ENCODE measurements at places on chromosomes 7 and 10. TPM values are rescaled to one million over a fixed set of nuclear protein-coding genes. Genes with fewer than 3 reads are reported as not detected.

ANXA8L1 gene
- not detected for total RNA-seq

HABP2 gene
- not detected for total RNA-seq

PCDH15 gene
- 0.61 TPM for total RNA-seq

TCF7L2 gene
- 71.1 TPM for total RNA-seq

RPS24 gene
- 1,949 TPM for total RNA-seq

MMP21 gene
- total RNA-seq: not detected

FLNC gene
- total RNA-seq: 12.5 TPM

GRCh38 chr7:135817583-135817982, 69.0 kb upstream of the FAM180A start:
- no peaks in the 10 kb centered on the region for H3K27me3 ChIP-seq
- DNase-seq: no peak
- 0 out of 2 replicates have a peak, but pooled peaks cover 3% of the 10 kb centered on the region for H3K4me1 ChIP-seq
- no peaks in the 10 kb centered on the region for H3K36me3 ChIP-seq
- H3K27ac ChIP-seq: no peak overlapping the region
- no peak overlapping the region for H3K4me3 ChIP-seq

DNA sequence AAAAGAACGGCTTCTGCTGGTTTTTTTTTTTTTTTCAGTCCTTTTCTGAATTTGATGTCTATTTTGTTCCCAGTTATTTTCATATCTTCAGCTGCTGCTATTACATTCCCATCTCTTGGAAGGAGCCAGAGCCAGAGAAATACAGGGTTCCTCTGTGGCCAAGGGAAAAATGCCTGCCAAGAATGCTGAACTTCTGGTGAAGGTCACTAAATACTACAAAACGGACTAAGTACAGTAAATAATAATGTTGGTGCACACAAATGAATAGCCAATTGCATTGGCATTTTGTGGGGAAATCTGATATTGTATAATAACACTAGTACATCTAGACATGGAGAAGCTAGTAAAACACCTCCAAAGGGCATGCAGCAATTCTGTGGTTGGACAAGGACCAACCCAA, 56.3 kb upstream of the ZEB1 start:
- H3K27ac ChIP-seq: no peak overlapping the region
- H3K27me3 ChIP-seq: no peaks in the 10 kb centered on the region
- DNase-seq: no peak
- H3K4me1 ChIP-seq: no peaks in the 10 kb centered on the region
- no peak overlapping the region for H3K4me3 ChIP-seq

DNA sequence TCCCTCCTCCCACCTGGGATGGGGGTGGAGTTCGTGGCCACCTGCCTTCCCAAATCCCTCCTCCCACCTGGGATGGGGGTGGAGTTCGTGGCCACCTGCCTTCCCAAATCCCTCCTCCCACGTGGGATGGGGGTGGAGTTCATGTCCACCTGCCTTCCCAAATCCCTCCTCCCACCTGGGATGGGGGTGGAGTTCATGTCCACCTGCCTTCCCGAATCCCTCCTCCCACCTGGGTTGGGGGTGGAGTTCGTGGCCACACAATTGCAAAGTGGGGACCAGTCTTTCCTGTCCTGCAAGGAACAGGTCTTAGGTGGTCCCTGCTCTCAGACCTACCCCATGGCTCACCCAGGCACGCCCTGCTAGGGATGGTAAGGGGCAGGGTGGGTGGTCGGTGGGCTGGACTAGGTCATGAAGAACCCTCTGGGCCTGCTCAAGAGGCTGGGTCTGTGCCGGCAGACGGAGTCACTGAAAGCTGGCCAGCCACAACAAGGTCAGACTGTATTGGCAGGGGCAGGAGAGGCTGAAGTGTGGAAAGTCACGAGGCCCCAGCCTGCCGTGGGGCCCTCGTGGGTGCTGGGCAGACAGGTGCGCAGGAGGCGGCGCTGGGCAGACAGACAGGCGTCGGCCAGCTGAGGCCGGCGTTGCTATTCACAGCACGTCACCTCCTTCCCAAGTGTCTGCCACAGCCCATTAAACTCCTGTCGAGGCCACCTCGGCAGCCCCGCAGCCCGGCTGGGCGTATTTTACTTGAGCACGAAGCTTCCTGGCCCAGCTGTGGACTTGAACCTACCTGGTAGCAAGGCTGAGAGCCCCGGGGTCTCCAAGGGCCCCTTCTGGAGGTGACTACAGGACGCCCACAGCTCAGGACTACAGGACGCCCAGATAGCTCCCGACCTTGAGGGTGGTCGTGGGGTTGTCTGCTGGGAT, 4.1 kb downstream of the KNDC1 start:
- H3K4me1 ChIP-seq: no peaks in the 10 kb centered on the region
- peak; percentile 89 for DNase-seq
- H3K27me3 ChIP-seq: no peaks in the 10 kb centered on the region

DNA sequence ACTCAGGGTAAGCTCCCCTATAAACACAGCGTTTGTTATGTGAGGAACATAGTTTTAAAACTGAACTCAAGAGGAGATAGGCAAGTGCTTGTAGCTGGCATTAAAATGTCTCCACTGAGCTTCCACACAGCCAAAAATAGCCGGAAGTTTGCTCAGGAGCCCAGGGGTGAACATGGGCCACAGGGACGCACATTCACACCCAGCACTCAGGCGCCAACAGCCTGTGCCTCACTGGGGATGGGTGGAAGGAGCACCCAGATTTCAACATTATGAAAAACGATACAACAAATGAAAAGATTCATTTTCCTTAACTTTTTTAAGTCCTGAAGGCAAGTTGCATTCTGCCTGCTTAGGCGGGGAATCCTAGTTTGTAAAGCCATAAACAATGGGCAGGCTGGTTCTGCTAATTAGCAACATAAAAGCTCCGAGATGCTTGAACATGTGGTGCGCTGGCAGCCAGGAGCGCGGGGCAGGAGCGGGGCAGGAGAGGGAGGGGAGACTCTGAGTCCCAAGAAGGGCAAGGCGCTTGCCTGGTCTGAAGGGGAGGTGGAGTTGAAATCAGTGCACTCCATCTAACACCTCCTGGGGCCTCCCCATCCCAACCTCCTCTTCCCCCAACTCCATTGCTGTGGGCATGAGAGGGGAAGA, 235.9 kb downstream of the COBL start:
- H3K4me3 ChIP-seq: no peak overlapping the region
- peaks cover 29% of the 10 kb centered on the region for H3K36me3 ChIP-seq
- no peaks in the 10 kb centered on the region for H3K27me3 ChIP-seq
- DNase-seq: peak; percentile 94
- peaks cover 13% of the 10 kb centered on the region for H3K4me1 ChIP-seq
- peak overlapping the region; percentile 84 for H3K27ac ChIP-seq

GRCh38 chr7:100691676-100692577, 2.1 kb downstream of the GIGYF1 start:
- no peak overlapping the region for H3K27ac ChIP-seq
- peaks cover 36% of the 10 kb centered on the region for H3K36me3 ChIP-seq
- no peaks in the 10 kb centered on the region for H3K27me3 ChIP-seq
- DNase-seq: peak; percentile 89
- H3K4me3 ChIP-seq: peak overlapping the region; percentile 97

DNA sequence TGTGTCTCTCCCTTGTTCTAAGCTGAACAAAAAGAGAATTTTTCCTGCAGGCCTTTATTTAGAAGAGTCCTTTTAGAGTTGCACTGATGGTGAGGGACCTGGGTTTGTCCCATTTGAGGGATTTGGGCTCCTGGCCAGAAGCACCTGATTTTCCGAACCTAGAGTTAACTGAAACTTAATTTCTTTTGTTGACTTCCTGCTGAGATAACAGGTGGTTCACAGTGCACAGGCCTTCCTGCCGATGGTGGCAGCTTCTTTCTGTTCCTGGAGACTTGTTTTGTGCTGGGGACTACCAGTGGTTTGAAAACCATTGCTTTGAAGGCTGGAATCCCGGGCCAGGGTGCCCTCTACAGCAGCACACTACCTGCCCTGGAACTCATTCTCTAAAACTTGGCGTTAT, 99.2 kb downstream of the SUGCT start:
- no peak overlapping the region for H3K4me3 ChIP-seq
- H3K27me3 ChIP-seq: no peaks in the 10 kb centered on the region
- no peaks in the 10 kb centered on the region for H3K4me1 ChIP-seq
- no peaks in the 10 kb centered on the region for H3K36me3 ChIP-seq
- no peak overlapping the region for H3K27ac ChIP-seq

DNA sequence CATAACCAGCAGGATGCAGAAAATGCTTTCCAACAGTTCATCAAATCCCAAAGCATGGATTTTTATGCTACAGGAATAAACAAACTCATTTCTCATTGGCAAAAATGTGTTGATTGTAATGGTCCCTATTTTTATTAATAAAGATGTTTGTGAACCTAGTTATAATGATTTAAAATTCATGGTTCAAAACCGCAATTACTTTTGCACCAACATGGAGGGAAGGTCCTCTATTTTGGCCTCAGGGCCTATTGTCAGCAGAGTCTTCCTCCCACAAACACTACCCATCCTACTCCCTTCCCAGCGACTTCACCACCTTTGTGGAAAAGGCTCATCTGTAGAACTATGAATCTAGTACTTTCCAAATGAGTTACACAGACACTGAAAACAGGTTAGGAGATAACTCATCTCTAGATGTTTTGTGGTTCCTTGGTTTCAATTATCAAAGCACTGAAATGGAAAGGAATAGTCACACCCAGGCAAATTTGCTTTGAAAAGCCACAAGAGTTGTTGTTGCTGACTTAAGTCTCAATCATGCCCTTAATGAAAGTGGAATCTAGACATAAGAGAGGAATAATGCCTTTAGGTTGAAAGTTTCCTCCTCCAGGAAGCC, 59.4 kb upstream of the FRMD4A start:
- no peak overlapping the region for H3K27ac ChIP-seq
- H3K36me3 ChIP-seq: no peaks in the 10 kb centered on the region
- no peaks in the 10 kb centered on the region for H3K27me3 ChIP-seq
- no peaks in the 10 kb centered on the region for H3K4me1 ChIP-seq
- no peak overlapping the region for H3K4me3 ChIP-seq

DNA sequence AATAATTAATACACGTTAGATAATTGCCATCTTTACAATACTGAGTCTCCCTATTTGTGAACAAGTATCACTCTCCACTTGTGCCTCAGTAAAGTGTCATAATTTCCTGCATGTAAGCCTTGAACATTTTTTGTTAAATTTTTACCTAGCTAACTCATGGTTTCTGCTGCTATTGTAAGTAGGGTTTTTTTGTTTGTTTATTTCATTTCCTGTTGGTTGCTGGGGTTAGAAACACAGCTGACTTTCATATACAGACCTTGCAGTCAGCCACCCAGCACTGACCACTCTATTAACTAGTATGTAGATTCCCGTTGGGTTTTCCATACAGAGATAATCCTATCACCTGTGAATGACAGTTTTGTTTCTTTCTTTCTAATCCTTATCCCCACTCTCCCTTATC, 133.3 kb downstream of the MPP7 start:
- no peak for DNase-seq
- no peaks in the 10 kb centered on the region for H3K36me3 ChIP-seq
- no peaks in the 10 kb centered on the region for H3K4me1 ChIP-seq

DNA sequence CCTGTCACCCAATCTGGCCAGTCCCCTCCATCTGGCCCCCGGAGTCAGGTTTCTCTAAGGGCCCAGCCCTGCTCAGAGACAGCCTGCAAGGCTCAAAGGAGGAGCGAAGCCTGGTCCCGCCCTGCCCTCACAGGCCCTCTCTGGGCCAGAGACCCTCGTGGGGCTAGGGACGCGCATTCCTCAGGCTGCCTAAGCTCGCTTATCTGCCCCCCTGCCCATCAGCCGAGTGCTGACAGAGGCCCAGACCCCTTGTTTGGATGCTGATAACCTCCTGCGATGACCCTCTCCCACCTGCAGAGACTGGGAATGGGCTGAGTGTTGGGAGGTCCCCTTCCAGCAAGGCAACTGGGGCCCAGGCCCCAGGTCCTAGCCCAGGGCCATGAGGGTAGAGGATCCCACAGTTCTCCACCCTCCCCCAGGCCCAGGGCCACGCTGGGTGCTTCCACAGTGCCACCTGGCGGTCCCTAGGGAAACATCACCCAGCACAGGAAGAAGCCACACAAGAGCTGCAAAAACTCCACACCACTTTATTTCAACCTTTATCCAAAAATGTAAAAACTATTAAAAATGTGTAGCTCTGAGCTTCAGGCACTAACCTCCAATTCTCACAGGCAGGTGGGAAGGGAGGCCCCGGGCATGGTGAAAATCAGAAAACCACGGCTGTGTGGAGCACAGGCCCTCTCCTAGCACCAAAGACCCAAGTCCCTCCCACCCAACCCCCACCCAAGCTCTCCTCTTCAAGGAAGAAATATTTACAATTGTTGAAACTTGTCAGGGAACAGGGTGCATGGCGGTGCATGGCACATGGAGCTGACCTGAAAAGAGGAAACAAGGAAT, 2.2 kb downstream of the NPM3 start:
- H3K36me3 ChIP-seq: peaks cover 8% of the 10 kb centered on the region
- DNase-seq: peak; percentile 80
- H3K27me3 ChIP-seq: peaks cover 21% of the 10 kb centered on the region
- H3K4me3 ChIP-seq: peak overlapping the region; percentile 100

GRCh38 chr10:93790439-93790838, 32.7 kb downstream of the LGI1 start:
- no peak for DNase-seq
- no peaks in the 10 kb centered on the region for H3K36me3 ChIP-seq
- H3K27ac ChIP-seq: no peak overlapping the region
- peak overlapping the region; percentile 27 for H3K4me3 ChIP-seq

GRCh38 chr10:4270116-4270515, 485.1 kb upstream of the KLF6 start:
- H3K27ac ChIP-seq: no peak overlapping the region
- no peak for DNase-seq
- H3K4me3 ChIP-seq: no peak overlapping the region

- H3K27ac ChIP-seq: no peak overlapping the region
- H3K4me3 ChIP-seq: no peak overlapping the region
- DNase-seq: no peak
- H3K36me3 ChIP-seq: no peaks in the 10 kb centered on the region
- no peaks in the 10 kb centered on the region for H3K27me3 ChIP-seq
Measured at GRCh38 chr7:78777829-78778228, 675.6 kb downstream of the MAGI2 start.

DNA sequence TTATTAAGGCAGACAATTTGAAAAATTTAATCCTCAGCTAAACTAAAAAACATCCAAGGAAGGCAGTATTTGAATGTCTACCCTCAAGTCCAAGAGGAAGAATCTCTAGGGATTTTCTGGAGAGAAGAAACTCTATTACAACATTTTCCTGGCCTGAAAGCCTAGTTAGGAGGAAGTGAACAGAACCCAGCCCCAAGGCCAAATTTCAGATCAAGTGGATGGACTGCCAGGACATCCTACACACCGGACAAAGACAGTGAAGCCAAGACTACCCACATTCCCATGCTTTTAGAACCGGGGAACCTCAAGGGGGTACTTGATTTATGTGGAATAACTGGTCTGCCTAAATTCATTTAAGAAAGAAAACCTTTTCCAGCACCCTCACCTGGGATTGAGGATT, 108.9 kb upstream of the MEOX2 start:
- H3K27ac ChIP-seq: no peak overlapping the region
- no peak overlapping the region for H3K4me3 ChIP-seq
- H3K27me3 ChIP-seq: no peaks in the 10 kb centered on the region
- H3K36me3 ChIP-seq: no peaks in the 10 kb centered on the region
- DNase-seq: no peak
- no peaks in the 10 kb centered on the region for H3K4me1 ChIP-seq

- no peak overlapping the region for H3K27ac ChIP-seq
- H3K36me3 ChIP-seq: no peaks in the 10 kb centered on the region
- no peak overlapping the region for H3K4me3 ChIP-seq
- DNase-seq: no peak
- no peaks in the 10 kb centered on the region for H3K27me3 ChIP-seq
Measured at GRCh38 chr10:42939237-42939636, 137.6 kb upstream of the RET start.

Measured in H9 (cell line).